ENCODE measurements at places on chromosomes 7 and 10.

DNA sequence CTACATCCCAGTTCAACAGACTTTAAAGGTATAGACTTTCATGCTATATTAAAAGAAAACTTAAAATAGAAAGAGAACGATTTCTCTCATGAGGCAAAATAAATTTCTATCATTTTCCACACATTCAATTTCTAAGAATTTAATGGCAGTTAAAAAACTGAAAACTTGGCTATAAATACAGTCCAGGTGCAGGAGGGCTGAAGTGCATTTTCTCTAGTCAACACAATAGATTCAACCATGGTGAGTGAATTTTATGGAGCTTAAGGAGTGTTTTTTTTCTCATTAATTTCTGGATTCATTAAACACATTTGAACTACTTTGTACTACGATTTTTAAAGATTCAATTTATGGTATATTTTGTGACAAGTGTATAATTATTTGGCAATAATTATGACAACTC is 240.8 kb upstream of the SLC26A5 start:
- no peak for DNase-seq

- peak; percentile 61 for DNase-seq
These were observed 449.6 kb downstream of the GRM8 start for GRCh38 chr7:126803060-126803665.

DNA sequence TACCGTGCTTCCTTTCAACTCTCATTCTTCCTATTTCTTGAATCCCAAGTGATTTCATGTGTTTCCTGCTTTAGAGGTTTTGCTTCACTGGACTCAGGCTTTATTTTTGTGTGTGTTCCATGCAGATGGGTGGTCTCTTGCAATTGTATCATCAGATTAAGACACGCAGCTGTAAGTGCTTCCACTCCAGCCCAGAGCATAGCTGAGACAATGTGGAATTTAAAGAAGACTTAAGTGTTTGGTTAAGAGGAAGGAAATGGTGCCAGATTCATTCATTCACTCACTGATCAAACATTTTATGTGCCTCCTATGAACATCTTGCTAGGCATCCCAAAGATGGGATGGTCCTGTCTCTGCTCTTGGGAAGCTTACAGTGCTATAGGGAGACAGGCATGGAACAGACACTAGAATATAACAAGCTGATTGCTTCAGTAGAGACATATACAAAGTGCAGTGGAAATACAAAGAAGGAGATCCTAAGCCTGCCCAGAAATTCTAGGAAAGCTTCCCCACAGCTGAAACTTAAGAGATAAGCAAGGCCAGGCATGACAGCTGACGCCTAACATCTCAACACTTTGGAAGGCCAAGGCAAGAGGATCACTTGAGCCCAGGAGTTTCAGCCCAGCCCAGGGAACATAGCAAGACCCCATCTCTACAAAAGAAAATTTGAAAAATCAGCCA is 46.1 kb upstream of the LRRC17 start:
- DNase-seq: no peak

DNA sequence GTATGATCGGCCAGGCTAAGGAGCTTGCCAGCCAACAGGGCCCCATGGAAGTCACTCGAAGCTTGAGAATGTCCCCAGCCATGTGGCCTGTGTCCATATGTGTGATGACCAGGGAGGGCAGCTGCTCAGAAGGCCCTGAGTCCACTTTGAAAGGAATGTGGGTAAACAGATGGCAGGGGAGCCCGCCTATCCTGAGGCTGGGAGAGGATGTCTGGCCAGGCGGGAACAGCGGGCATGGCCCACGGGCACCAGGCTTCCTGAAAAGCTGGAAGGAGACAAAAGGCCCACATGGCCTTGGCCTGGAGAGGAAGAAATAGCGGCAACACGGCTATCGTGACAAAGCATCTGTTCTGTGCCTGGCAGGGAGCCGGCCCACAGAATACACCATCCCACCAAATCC is 137.9 kb upstream of the PPIF start:
- DNase-seq: no peak

- DNase-seq: peak; percentile 96
These were observed 96.3 kb downstream of the ALOX5 start for GRCh38 chr10:45470098-45471012.

DNA sequence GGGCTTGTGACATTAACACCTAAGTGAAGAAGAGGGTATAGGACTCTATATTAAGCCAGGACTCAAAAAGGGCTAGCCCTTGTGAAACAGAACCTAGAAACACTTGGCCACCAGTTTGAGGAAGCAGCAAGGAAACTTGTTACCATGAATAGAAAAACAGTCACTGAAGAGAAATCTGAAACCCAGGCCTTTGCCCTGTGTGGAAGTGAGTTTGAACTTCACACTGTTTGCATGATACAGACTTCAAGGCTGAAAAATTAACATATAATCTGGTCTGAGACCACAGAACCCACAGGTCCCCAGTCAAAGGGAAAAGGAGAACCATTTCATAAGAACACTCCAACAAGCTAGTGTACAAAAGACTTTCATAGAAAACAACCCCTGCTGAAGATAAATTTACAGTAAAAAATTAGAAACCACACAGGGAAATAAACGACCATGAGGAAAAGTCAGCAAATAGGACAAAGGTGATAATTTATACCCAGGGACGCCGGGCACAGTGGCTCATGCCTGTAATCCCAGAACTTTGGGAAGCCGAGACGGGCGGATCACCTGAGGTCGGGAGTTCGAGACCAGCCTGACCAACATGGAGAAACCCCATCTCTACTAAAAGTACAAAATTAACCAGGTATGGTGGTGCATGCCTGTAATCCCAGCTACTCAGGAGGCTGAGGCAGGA is 76.1 kb downstream of the SKIDA1 start:
- no peak for DNase-seq

GRCh38 chr7:156020566-156020965 is 208.3 kb upstream of the SHH start:
- no peak for DNase-seq

- no peak for DNase-seq
These were observed 8.0 kb downstream of the COL17A1 start for GRCh38 chr10:104077663-104078151.

DNA sequence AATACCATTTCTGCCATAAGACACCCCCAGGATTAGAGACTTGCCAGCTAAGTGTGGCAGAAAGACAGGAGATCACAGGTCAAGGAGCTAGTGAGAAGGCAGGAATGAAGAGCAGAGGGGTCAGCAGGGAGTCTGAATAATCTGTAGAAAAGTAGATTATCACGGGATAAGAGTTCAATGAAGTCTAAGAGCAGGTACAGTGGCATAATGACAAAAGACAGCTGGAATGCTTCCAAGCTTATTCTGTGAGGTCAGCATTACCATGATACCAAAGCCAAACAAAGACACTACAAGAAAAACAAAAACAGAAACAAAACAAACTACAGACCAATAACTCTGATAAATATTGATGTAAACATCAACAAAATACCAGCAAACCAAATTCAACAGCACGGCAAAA is 20.8 kb downstream of the PILRA start:
- no peak for DNase-seq

GRCh38 chr10:89992575-89992974 is 291.2 kb downstream of the KIF20B start:
- no peak for DNase-seq

- DNase-seq: no peak
These were observed 13.1 kb downstream of the DDC start for GRCh38 chr7:50552139-50552538.

- DNase-seq: no peak
These were observed 225.7 kb downstream of the VTI1A start for GRCh38 chr10:112672706-112673105.

- DNase-seq: peak; percentile 37
These were observed 22.8 kb downstream of the RGR start for GRCh38 chr10:84267503-84268126.

GRCh38 chr7:66847879-66848790 is 72.9 kb upstream of the TMEM248 start:
- peak; percentile 75 for DNase-seq

- DNase-seq: no peak
These were observed 456.8 kb downstream of the SORCS1 start for GRCh38 chr10:106707657-106708056.

- DNase-seq: peak; percentile 87
These were observed 112.1 kb upstream of the KLF6 start for GRCh38 chr10:3897156-3897555.

DNA sequence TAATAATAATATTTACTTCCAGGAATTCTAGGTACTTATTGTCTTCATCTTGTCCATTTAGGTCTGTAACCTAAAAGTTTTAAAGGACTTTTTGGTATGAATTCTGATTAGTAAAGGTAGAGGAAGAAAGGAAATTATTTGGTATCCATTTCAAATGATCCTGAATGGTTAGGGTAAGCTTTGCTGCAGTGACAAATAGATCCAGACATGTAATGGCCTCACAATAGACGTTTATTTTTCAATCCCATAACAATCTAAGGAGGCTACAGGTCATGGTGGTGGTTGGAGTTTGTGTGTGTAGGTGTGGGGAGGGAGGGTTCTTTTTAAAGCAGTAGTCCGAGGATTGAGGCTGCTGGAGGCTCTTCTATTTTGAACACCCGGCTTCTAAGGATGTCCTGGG is 5.3 kb downstream of the FBH1 start:
- DNase-seq: no peak

GRCh38 chr7:132291481-132291880 is 284.8 kb downstream of the PLXNA4 start:
- no peak for DNase-seq

GRCh38 chr7:73824986-73825385 is 5.8 kb upstream of the CLDN4 start:
- DNase-seq: no peak

GRCh38 chr7:69269806-69270205 is 328.5 kb upstream of the AUTS2 start:
- DNase-seq: no peak

DNA sequence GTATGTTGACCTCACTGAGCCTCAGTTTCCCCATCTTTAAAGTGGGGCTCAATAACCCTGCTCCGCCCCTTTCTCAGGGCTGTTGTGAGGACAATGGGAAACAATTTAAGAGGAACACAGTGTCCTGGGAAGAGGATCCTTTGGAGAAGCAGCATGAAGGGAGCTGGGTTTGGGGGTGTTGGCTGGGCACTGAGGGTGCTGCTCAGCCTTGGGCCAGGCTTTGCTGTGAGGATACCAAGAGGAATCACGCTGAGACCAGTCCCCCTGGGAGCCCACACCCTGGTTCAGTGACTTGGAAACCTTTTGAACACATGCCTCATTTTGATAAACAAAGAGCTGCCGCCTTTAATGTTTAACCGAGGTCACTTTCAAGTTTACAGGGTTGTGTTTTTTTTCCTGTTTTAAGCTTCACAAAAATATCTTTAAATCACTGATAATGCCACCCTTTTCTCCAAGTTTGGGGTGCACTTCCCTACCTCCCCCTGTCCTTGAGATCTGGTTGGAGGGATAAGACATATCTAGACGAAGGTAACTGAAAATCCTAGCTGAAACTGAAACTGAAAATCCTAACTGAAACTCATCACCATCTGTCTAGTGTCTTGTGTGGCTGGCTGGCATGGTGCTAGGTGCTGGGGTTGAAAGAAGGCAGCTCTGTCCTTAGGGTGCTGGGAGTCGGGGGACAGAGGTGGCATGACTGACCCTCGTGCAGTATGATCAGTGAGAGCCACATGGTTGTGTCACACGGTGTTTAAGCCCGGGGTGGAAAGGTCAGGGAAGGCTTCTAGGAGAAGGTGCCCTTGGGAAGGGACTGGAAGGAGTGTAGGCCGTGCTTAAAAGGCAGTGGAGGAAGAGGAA is 27.7 kb downstream of the ZNF775 start:
- peak; percentile 72 for DNase-seq

GRCh38 chr10:30758338-30758737 is 128.8 kb upstream of the LYZL2 start:
- DNase-seq: no peak

DNA sequence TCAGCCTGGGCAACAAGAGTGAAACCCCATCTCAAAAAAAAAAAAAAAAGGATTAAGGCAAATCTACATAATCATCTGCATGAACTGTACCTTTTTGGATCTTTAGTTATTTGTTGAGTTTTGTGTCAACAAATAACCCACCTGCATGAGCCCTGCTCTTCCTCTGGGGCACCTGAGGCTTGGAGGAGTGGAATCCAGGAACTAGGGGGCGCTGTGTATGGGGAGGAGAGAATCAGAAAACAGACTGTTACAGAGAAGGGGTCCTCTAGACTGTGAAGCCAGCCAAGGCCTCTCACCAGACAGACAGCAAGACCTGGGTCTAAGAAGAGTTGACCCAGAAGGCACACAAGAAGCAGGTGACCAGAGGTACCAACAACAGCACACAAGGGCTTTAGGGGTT is 682.8 kb upstream of the NRP1 start:
- no peak for DNase-seq

- peak; percentile 75 for DNase-seq
These were observed 488 bp downstream of the EIF4H start for GRCh38 chr7:74174606-74175082.

- peak; percentile 99 for DNase-seq
These were observed 380.3 kb upstream of the SEMA3C start for GRCh38 chr7:81298951-81299666.

DNA sequence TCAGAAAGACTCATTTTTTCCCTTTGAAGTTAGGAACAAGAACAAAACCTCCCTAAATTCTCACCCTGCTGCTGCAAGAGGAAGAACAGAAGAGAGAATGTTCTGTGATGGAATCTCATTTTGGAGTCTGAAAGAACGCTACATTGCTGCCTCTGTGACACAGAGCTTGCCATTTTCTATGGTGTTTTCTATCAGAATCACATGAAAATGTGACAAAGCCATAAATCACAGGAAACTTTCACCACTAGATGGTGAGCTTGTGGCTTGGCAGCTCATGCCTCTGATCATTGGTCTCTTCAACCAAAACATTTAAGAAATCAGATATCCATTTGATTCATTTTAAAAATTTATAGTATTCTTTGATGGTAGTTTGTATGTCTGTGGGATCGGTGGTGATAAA is 82.9 kb downstream of the CADPS2 start:
- peak; percentile 10 for DNase-seq

- peak; percentile 45 for DNase-seq
These were observed 10.1 kb downstream of the PON2 start for GRCh38 chr7:95424716-95425115.

DNA sequence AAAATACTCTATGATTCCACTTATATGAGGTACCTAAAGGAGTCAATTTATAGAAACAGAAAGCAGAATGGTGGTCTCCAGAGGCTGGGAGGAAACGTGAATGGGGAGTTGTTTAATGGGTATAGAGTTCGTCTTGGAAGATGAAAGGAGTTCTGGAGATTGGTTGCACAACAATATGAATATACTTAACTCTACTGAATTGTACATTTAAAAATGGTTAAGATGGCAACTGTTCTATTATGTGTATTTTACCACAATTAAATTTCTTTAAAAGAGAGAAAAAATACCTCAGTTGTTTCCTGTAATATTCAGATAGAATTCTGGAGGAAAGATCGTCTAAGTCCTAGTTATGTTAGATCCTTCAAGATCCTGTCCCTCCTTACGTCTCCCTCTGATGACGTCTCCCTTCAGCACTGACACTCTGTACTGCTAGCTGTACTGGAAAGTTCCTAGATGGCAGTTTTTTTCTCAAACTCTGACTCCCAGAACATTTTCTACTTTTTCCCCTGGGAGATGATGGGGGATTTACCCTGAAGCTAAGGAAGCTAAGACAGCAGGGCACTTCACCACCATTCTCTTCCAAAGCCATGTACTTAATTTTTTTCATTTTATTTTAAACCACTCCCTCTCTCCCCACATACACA is 53.2 kb upstream of the CAV2 start:
- peak; percentile 62 for DNase-seq
